ENCODE measurements at places on chromosomes 5 and 9.
A peak's percentile ranks its signal among the peaks of the same experiment; 100 is the strongest.

DNA sequence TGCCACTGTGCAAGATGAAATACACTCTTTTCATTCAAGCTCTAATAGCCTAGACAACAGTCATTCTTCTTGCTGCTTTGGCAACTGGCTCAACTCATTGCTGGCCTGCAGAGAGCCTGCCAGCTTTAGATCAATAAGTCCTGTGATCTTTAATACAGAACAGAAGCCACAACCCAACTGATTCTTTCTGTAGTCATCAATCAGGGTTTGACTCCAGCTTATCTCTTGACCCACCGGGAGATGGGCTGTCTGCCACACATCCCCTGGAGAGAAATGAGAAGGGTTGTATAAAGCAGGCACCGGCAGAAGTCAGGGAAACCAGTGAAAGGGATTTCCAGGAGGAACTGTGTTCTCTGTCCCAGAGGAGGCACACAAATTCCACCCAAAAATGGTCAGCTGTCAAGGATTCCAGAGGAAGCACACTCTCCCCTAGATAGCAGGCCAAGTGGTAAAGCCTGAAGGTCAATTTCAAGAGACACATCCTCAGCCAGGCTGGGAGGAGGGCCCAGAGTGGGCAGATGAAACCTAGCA is 24.5 kb downstream of the LHFPL2 start:
- DNase-seq, result no peak

DNA sequence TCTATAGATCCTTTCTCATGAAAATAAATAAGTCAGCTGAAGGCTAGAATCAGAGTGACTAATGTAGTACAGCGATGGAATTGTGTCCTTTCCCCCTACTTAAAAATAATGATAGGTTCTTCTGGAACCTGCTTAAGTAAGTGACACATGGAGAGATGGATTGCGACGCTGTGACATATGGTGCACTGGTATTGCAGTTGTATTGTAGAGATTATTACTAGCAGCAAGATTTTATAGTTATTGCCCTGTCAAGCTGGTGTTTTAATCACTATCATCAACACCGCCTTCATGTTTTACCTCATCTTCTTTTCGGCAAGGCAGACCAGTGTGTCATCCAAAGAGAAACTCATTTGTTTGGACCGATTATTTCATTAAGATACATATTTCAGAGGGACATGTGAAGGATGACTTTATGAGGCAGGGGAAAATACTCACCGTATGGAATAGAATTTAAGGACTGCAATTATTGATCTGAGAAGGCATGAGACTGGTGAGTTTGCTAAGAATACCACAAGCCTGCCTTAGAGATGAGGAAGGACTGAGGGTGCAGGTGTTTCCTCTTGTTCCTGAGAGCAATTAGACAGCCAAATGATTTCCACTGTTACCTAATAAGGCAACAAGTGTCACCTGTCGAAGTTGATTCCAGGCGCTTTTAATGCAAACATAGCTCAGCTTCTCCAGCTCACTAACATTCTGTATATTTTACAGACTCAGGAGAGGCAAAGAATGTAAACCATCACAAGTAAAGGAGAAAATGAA is 1855.5 kb downstream of the MAT2B start:
- no peak for DNase-seq

DNA sequence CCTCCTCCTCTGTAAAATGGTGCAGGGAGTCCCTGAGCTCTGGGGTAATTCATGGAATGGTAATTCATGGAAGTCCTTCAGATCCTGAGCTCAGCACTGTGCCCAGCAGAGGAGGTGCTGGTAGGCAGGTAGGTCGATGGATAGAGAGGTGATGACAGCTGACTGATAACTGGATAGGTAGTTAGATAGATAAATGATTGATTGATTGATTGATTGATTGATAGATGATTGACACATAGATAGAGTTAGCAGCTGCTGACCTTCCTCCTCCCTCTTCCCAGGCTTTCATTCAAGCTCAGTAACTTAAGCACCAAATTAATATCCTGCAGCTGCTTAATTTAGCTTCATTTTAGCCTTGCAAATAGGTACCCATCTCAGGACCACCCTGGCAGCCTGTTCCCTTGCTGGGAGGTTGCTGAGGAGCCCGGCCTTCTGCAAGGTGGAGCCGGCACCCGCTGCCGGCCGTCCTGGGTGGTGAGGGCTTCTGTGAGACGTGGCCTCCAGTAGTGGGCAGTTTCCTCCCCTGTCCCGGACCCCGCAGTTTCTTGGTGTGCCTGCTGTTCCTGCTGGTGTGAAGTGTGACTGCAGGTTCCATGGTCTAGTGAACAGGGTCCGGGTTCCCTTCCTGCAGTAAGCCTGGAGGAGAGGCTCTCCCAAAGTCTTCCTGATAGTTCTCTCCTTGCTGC is 13.4 kb downstream of the OLFM1 start:
- DNase-seq, result no peak

DNA sequence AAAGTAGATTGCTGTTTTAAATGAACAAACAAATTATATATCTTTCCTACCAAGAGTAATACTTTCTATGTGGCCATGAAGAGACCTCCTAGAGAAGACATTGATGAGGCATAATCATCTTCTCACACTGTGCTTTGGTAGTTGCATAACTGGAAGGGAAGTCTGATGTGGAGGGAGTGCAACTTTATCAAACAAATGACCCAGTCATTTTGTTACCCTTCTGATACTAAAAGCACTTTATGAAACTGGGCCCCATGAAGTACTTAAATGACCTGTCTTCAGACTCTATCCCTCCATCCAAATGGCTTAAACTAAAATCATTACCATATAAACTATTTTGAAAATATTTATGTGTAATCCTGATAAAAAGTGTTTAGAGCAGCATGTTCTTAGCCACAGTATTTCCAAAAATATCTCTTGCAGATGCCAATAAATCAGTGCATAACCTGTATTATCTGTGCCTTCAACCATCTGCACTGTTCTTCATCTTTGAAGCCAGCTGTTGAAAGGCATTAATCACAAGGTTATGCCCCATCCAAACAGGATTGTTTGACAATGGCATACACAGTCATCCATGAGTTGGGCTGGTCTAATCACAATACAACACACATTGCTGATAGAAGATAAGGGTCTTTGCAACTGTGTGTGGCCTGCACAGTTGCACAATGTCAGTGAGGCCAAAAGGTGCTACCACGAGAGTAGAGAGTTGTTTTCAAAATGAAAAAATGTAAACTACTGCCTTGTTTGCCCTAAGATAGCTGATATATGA is 31.9 kb upstream of the MIER3 start:
- DNase-seq, result no peak

DNA sequence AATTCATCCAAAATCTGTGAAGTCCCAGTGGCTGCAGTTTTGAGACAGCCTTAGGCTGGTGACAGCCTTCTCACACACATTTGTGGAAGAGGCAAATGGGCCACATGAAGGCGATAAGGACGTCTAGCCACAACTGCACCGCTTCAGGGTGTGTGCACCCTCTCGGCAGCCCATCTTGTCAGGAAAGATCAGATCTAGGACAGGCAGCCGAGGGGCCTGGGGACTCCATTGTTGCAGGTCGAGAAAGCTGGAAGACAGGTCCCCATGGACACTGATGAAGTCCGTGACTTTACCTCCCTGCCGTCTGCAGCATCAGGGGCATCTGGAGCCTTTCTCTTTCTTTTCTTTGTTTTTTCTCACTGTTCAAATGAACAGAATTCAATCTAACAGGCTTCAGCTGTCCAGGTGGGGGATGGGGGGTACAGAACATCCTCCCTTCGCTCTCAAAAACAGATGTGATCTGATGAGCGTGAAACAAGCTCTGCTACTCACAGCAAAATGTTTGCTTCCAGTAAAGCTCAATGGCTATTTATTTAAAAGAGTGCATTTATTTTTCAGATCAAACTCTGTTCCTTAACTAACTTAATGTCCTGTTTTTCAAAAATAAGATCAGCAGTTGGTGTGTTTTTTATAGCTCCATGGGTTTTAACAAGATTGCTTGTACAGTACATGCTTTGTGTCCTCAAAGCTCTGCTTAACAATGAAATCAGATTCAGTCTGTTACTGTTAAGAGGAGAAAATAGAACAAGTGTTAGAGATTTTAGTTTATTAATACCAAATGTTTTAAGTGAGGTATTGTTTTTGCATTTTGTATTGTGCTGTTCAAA is 111.8 kb upstream of the OTULINL start:
- DNase-seq, result no peak

GRCh38 chr5:31823472-31823871 is 184.5 kb downstream of the PDZD2 start:
- DNase-seq, result no peak

DNA sequence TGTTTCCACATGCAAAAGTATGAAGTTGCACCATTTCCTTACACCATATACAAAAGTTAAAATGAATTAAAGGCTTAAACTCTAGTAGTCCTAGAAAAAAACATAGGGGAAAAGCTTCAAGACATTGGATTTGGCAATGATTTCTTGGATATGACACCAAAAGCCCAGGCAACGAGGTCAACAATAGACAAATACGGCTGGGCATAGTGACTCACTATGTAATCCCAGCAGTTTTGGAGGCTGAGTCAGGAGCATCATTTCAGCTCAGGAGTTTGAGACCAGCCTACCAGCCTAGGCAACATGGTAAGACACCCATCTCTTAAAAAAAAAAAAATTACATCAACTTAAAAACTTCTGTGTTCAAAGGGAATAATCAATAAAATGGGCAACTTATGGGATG is 30.9 kb upstream of the SREK1 start:
- no peak for DNase-seq

DNA sequence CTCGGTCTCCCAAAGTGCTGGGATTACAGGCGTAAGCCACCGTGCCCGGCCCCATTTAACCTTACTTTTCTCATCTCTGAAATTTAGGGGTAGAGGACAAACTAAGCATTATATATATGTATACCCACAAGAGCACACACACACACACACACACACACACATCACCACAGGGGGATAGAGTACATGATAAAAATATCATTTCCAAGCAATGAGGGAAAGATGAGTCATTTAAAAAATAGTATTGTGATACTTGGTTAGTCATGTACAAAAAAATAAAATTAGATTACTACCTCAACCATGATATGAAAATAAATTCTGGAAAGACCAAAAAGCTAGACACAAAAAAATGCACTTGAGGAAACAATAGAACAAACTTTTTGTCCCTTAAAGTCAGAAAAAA is 67.2 kb downstream of the CDH18 start:
- no peak for DNase-seq

DNA sequence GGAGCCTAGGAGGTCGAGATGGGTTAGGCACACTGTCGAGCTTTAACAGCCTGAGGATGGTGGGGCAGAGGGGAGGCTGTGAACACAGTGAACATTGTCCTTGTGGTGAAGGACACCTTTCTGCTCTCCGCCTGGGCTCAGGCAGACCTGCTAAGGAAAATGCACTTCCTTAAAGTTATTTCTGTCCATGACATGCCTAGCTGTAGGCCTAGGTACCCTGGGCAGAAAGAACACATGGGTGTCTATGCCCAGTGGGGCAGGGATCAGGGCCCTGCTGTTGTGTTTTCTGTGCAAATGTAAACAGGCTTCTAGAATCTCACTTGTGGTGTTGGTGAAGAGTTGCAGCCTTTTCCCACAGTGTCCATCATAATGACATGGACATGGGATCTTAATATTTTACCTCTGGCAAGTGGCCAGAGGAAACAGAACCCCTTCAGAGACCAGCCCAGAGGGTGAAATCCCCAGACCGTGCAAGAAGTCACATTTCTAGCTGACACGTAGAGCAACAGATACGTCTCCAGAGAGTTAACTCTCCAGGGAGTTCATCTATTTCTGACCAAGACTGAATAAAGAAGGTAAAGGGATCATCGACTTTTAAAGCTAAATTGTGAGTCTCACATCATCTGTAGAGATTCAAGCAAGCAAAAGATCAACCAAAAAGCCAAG is 79.2 kb downstream of the C9orf152 start:
- DNase-seq, result no peak

- no peak for DNase-seq
Measured at GRCh38 chr9:134764473-134765269, 115.9 kb upstream of the FCN2 start.

GRCh38 chr5:168227001-168227400 is 64.4 kb upstream of the WWC1 start:
- DNase-seq, result no peak

DNA sequence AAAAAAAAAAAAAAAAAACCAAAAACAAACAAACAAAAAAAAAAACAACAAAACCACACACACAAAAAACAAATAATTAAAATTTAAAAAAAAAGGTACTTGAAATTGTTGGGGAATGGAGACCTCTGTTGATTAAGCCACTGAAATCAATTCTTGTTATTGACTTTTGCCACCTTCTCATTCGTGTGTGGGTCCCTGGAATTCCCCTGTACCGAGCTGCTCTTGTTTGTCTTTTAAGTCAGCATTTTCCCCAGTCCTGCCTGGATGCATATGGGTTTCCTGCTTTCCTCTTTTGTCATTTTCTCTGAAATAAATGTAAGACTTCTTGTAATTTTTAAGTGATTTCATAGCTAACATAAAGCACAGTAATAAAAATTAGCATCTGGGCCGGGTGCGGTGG is 45.5 kb downstream of the GPBP1 start:
- DNase-seq, result peak; percentile 55

DNA sequence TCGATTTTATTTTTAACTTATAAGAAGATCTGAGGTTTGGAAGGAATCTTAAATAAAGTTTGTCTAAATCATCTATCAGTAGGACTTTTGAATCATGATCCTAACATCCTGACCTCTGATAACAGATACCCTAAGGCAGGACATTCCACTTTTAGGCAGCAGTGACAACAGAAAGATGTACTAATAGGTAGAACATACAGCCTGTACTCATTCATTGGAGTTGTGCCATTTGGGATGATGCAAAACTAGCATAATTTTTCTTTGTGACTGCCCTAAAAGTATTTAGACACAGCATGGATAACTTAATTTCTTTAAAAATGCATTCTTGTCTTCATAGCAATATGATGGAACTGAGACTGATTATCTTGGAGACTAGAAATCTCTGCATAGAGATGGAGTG is 39.7 kb downstream of the CDC42SE2 start:
- no peak for DNase-seq

GRCh38 chr5:10545084-10545483 is 18.8 kb upstream of the ANKRD33B start:
- no peak for DNase-seq

DNA sequence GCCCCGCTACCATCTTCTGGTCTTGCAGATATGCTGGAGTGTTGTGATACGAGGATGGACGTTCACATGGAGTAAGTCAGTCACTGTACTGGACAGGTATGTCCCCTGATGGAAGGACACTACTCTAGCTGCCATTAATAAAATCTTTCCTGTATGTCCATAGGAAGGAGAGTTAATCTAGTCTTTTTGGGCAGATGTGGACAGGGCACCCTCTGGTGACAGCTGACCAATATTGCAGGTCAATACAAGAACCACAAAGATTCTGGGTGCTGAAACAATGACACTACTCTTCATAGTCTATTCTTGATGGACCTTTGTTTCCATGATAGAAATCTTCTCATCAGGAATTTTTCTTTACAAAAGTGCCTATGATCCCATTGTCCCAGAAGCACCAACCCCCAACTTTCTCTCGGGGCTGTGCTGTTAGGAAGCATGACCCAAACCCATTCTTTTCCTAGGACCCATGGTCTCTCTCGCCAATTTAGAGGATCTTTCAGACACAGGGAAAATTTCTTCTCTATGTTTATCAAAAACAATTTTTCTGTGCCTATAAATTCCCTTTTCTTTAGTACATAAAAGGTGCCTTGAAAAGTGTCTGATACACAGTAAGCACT is 376.9 kb downstream of the DTWD2 start:
- no peak for DNase-seq

GRCh38 chr5:41985945-41986695 is 61.0 kb downstream of the FBXO4 start:
- no peak for DNase-seq
